ENCODE measurements at places on chromosomes 11 and 22.
A peak's percentile ranks its signal among the peaks of the same experiment; 100 is the strongest.

- DNase-seq, result peak; percentile 17
Measured at GRCh38 chr11:33735271-33736147, 714 bp downstream of the CD59 start.

- DNase-seq, result no peak
Measured at GRCh38 chr22:50314455-50315288, 7.2 kb upstream of the PLXNB2 start.

DNA sequence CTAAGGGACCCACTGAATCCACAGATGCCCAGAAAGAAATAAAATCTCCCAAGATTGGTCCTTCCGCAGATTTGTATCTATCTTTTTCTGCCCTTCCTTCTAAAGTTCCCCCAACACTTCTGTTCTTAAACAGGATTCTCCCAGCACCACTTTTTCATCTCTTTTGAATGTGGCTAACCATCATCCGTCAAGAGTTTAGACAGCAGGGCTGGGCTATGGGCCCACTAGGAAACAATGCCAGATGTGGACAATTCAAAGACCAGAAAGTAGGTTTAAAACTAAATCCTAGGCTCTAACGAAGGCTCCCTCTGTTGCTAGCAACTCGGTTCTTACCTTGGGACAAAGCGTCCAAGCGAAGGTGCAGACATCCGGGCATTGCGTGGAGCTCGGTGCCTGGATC lies 100.0 kb downstream of the AMBRA1 start:
- DNase-seq, result no peak

- no peak for DNase-seq
Measured at GRCh38 chr11:116326146-116326545, 446.6 kb downstream of the BUD13 start.

- DNase-seq, result no peak
Measured at GRCh38 chr11:73655686-73656085, 9.3 kb downstream of the PLEKHB1 start.

GRCh38 chr11:24496736-24497725 lies at the start of gene LUZP2:
Gene LUZP2 (plus strand): TSS chr11:24497053.
- DNase-seq, result no peak

GRCh38 chr11:76978239-76978638 lies 56.0 kb upstream of the B3GNT6 start:
- no peak for DNase-seq

DNA sequence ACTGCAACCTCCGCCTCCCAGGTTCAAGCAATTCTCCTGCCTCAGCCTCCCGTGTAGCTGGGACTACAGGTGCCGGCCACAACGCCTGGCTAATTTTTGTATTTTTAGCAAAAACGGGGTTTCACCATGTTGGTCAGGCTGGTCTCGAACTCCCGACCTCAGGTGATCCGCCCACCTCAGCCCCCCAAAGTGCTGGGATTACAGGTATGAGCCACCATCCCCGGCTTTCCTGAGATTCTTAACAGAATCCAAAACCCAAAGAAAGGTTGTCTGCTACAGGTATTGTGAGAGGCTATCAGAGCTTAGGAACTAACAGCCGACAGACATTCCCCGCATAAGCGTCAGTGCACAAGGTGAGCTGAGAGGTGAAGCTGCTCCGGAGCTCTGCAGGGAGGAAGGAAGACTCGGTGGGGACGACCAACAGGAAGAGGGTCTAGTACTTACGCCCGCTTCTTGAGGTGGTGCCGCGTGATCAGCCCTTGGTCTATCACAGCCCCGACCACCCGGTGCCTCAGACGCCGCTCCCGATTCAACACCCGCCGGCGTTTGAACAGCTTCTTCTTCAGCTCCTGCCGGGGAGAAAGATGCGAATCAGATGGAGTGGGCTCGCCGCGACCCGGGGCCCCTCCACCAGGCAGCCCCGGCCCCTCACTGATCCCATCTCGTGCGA lies 470 bp downstream of the C11orf98 start:
- DNase-seq, result peak; percentile 58

DNA sequence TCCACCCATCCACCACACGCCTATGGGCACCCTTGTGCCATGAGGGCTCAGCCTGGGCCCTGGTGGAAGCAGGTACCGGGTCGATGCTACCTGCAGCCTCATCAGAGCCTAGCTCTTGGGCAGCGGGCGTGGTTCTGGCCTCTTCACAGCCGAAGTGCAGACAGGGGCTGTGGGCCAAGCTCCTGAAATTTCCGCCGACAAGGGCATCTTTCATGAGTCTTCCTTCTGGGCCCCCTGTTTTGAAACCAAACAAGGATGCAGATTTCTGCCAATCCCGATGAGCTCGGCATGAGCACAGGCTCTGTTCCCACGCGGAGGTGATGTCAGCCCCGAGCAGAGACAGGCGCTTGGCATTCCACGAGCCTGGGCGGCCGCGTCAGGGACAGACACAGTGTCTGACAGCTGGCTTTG lies 22.6 kb upstream of the MGAT3 start:
- DNase-seq, result no peak

GRCh38 chr11:41051919-41052635 lies 407.4 kb downstream of the LRRC4C start:
- DNase-seq, result no peak

DNA sequence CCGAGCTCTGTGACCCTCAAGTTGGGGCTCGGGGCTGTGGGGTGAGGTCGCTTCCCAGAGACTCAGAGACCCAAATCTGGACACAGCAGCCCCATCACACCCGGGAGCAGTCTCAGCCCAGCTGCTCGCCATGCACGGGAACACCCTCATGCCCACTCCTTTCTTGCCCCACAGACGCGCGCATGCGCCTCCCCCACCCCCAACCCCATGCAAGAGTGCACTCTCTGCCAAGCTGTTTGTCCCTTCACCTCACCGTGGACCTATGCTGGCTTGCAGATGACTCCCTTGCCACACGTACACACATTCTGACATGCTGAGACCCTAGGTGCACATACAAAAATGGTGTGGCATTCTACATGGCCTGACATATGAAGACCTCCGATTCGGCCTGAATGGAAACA lies 478 bp upstream of the CD248 start:
- DNase-seq, result no peak

- no peak for DNase-seq
Measured at GRCh38 chr11:60288531-60288930, 8.1 kb downstream of the MS4A4A start.

GRCh38 chr11:23095650-23096189 lies 235.4 kb upstream of the CCDC179 start:
- no peak for DNase-seq

- DNase-seq, result no peak
Measured at GRCh38 chr11:125990244-125990643, 44.4 kb downstream of the VSIG10L2 start.

GRCh38 chr11:14022251-14022650 lies 59.7 kb downstream of the SPON1 start:
- DNase-seq, result no peak

- no peak for DNase-seq
Measured at GRCh38 chr11:44564166-44564565, 1.3 kb upstream of the CD82 start.

GRCh38 chr11:94424011-94424410 lies 22.8 kb upstream of the GPR83 start:
- no peak for DNase-seq

DNA sequence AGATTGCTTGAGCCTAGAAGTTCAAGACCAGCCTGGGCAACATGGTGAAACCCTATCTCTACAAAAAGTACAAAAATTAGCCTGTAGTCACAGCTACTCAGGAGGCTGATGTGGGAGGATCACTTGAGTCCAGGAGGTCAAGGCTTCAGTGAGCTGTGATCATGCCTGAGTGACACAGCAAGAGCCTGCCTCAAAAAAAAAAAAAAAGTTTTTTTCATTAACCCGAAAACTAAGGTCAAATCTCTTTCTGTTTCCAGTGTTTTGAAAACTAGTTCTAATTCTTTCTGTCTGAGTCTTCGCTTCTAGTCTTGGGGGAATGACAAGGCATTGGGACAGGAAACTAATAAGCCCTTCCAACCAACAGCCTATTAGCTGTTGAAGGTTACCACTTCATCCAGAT lies 57.6 kb downstream of the LIF start:
- DNase-seq, result no peak

DNA sequence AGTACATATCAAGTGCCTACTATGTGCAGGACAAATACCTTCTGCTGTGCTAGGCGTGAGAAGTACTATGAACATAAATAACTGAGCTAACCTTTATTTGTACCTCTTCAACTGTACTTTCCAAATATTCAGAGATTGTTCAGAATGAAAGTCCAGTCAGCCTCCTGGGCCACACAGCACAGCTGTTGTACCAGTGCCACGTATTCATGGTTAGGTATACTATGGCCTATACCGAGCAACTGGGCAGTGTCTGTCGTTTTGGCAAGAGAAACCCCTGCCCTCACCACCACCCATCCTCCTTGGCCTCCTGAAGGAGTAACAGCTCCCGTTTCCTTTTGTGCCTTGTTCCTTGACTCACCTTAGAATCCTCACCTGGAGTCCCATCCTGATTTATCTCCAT lies 53.0 kb downstream of the RASSF10 start:
- DNase-seq, result no peak

- DNase-seq, result no peak
Measured at GRCh38 chr11:70526116-70527045, 128.1 kb downstream of the CTTN start.

DNA sequence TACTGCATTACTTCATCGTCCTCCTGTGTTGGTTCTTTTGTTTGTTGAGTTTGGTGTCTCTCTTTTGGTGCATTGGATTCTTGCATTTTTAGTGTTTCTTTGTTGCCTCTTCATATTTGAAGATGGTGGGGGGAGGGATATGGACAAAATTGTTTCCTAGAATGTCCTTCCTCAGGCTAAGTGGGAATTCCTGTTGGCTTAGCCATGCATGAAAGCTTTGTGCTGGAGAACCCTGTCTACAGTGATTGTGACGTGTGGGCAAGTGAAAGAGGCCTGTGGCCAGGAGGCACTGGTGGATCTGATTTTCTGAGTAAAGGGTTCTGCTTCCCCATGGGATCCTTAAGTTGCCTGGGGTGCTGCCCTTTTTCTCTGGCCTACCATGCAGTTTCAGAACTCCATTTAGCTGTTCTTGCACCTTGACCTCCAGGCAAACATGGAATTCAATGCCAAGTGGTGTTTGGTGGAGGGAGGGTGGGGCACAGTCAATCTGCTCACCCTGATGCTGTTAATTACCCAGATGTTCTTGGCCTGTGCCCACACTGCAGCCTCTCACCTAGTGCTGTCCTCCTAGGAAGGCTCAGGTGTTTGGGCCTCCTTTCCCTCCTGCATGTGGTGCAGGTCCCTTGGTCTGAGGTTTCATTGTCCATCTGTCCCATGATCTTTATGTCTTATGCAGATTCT lies 46.3 kb upstream of the SLC22A12 start:
- DNase-seq, result no peak

DNA sequence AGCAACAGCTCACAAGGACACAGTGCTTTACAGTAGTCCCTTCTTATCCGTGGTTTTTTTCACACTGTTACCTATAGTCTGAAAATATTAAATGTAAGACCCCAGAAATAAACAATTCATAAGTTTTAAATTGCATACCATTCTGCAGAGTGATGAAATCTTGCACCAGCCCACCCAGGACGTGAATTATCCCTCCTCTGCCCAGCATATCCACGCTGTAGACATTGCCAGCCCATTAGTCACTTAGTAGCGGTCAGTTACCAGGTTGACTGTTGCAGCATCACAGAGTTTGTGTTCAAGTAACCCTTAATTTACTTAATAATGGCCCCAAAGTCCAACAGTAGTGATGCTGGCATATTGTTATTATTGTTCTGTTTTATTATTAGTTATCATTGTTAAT lies 3.6 kb downstream of the CLTCL1 start:
- DNase-seq, result no peak

GRCh38 chr22:46162771-46163556 lies 12.6 kb downstream of the PPARA start:
- DNase-seq, result no peak

DNA sequence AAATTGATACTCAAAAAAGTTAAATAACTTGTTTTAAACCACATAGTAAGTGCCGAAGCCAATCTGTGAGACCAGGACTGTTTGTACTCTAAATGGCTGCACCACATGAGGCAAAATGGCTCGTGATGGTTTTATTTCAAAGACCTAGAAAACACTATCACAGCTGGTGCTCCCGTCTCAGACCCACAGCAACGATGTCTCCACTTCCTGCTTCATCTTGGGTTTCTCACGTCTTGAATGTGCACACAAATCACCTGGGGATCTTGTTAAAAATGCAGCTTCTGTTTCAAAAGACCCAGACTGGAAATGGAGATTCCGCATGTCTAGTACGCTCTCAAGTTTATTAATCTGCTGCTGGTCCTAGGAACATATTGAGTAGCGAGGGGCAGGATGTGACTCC lies 1.2 kb downstream of the CD3E start:
- no peak for DNase-seq

GRCh38 chr11:128832121-128832497 lies 35.0 kb downstream of the KCNJ1 start:
- DNase-seq, result no peak

GRCh38 chr11:41005986-41006385 lies 453.5 kb downstream of the LRRC4C start:
- DNase-seq, result no peak

GRCh38 chr11:120098503-120099020 lies 39.4 kb downstream of the TRIM29 start:
- DNase-seq, result no peak

GRCh38 chr22:27583856-27584255 lies 217.7 kb downstream of the MN1 start:
- DNase-seq, result no peak

- DNase-seq, result no peak
Measured at GRCh38 chr22:27108425-27109114, 451.2 kb downstream of the MIAT start.

Data from HuH-7 (cell line).